ENCODE measurements at places on chromosomes 3 and 15.

DNA sequence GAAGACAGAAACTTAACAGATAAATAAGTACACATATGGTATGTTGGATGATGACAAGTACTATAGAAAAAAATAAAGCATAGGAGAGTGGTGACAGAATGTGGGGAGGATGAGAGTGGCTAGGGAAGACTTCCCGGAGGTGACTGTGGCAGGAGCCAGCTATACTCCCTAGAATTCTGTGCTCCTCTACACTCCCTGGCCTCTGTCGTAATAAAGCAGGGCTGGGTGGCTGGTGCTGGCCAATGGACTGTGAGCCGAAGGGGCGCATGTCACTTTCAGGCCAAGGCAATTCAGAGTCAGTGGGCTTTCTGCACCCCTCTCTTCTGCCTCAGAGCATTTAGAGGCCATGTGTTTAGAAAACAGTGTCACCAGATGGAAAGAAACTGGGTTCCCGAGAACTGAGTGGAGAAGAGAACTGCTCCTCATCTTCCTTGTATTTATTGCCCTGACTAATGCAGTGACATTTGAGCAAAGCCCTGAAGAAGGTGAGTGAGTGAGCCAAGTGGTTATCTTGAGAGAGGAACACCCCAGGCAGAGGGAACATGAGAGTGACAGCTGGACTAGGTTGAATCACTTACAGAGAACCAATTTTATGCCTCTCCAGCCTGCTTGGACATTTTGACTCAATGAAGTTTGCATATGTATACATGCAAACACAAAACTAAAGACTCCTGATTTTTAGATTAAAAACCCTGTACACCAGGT, 5.2 kb upstream of the VPS8 start:
- DNase-seq, result no peak

DNA sequence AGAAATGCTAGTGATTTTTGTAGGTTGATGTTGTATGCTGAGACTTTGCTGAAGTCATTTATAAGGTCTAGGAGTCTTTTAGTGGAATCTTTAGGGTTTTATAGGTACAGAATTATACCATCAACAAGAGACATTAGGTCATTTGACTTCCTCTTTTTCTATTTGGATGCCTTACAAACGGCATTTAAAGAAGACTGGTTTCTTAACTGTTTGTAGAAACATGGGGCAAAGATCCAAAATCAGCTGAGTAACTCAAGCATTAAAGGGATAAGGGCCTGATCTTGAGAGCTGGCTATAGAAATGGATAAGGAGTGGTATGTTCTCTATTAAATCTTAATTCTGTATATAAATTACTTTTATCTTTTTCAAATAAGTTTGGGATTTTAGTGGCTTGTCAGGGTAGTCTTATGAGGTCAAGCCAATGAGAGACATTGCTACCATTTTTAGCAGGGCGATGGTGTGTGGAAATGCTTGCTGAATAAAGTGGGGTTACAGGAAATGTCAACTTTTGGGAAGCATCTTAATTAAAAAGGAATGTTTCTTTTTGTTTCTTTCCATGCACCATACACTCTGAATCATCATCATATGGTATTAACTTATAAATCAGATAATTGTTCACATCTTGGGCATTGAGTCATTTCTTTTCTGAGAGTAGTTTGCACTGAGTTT, 197.7 kb upstream of the GBE1 start:
- peak; percentile 73 for DNase-seq

- no peak for DNase-seq
Observed at GRCh38 chr3:127001486-127002194, 18.7 kb downstream of the PLXNA1 start.

GRCh38 chr3:5275529-5275928, 88.0 kb downstream of the EDEM1 start:
- DNase-seq, result peak; percentile 28

- DNase-seq, result no peak
Observed at GRCh38 chr15:40695469-40695890, 506 bp downstream of the RAD51 start.

GRCh38 chr3:154540950-154541604, 111.1 kb upstream of the GPR149 start:
- no peak for DNase-seq

DNA sequence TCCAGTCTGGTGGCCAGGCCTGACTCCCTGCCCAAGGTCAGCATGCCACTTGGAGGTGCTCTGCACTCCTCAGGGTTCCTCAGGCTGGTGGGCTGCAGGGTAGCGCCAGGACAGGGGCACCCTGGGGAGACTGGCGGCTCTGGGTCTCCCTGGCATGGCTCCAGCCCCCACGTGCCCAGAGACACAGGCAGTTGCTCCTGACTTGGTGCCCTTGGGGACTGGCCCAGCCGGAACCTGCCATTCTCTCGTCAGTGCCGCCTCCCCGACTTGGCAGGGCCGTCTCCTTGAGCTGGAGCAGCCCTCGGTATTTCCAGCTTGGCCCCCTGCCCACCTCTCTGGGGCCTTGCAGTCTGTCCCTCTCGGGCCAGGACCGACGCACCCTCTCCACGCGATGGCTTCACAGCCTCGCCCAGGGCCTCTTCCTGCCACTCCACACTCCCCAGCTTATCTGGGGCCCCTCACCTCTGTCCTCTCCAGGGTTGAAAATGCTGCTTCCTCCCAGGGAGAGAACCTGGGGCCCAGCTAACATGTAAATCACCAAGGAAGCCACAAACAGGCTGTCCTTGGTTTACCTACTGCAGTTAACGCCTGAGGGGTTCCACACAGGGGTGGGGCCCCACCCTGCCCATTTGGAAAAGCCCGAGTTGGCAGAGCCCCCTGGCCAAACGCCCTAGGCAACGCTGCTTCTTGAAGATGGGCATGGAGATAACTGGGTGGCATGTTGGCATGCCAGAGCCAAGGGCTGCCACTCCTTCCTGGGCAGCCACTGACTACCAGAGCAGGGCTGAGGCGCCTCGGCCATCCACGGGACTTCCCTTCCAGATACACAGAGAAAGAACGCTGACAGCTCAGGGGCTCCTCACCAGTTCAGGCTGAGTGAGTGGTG, 61.4 kb downstream of the SMAD6 start:
- DNase-seq, result no peak

DNA sequence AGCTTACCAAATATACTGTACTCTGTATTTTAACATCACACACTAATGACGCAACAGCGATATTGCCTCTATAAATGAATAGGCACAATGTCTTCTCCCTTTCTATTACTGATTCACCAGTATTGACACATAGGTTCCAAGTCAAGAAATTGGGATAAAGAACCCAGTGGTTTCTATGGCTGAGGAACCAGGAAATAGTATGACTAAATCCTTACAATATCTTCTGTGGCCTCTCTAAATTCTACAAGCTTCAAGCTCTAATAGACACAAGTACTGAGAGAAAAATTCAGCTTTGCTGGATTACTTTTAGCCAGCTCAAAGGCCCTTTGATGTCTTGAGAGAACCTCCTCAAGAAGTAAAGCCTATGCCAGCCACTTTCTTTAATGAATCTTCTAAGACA, 162.5 kb downstream of the DPH6 start:
- DNase-seq, result no peak

GRCh38 chr15:65695081-65695480, 73.3 kb downstream of the SLC24A1 start:
- DNase-seq, result no peak

DNA sequence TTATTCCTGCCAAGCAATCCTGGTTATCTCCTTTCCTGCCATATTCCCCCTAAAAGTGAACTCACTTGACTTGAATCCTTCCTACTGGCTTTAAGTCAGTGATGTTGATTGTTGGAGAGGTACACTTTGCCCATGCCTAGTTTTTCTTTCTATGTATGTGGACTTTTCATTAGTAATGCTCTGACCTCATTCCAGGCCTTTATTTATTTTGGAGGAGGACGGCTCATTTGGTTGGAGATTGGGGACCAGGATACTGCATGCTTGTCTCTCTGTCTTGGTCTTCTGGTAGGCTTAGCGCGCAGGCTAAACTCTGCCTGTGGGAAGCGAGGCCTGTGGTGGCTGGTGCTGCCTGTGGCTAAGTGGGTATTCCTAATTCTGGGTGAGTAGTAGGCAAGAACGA, 29.1 kb upstream of the MTMR10 start:
- DNase-seq, result no peak

- no peak for DNase-seq
Observed at GRCh38 chr15:74326746-74327145, 40.7 kb downstream of the CYP11A1 start.

DNA sequence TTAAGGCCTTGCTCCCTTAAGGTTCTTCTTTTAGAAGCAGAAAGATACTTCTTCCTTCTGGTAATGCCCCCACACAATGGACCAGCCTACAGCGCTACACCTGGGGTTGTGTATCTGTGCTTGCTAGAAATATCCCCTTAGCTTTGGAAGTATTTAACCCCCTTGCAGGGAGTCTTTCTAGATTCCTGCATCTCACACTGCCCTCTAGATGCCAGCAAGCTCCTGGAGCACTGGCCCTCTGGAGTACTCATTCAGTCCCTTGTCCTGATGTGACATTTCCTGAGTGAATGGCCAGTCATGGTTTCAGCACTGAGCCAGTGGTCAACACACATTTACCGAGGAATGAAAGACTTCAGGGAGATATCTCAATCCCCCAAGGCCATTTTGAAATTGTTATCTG, 30.4 kb upstream of the RBP2 start:
- no peak for DNase-seq

DNA sequence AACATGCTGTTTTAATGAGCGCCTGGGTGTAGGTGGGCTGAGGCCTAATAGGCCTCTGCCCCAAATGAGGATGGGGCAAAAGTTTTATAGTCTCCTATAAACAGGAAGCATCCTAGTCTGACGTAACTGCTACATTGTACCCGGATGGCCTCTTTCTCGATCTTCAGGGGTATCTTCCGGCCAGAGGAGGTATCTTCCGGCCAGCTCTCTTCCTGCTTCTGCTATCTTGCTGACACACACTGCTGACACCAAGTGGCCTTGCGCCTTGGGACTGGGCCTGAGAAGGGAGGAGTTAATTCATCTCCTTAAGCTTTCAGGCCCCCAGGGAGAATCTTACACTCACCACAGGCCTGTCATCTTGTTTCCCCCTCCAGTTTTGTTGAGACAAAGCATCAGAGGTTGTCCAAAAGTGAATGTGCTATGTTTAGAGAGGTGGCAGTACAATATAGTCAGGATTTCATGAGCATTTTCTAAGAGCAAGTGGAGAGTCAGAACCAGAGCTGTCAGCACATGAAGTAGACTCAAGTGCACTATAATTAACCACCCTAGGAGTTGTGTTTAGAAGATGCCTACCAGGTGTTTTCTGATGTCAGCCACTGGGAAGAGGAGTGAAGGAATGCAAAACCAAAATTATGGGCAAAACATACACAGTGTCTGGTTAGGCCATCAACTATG, 15.6 kb upstream of the IGSF10 start:
- no peak for DNase-seq

- DNase-seq, result no peak
Observed at GRCh38 chr3:25448750-25449692, 21.0 kb downstream of the RARB start.

GRCh38 chr3:197592361-197593045, 36.7 kb upstream of the BDH1 start:
- no peak for DNase-seq

DNA sequence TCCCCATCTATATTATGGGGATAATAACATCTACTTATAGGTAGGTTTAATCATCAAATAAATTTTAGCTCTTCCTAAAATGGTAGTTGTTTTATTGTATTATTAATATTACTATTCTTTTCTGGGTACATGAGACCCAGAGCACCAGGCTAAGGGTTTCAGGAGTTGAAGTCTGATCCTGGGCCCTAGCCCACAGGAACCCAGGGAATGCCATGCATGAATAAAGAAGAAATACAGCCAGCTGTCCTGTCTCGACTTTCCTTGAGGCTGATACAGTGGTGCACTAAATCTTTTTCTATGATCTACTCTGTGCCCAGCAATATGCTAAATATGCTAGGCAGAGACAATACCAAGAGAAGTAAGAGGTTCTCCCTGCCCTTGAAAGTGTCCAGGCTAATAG, 72.1 kb upstream of the ATP2C1 start:
- DNase-seq, result no peak

- peak; percentile 14 for DNase-seq
Observed at GRCh38 chr3:175199961-175200360, 340.8 kb downstream of the NAALADL2 start.

DNA sequence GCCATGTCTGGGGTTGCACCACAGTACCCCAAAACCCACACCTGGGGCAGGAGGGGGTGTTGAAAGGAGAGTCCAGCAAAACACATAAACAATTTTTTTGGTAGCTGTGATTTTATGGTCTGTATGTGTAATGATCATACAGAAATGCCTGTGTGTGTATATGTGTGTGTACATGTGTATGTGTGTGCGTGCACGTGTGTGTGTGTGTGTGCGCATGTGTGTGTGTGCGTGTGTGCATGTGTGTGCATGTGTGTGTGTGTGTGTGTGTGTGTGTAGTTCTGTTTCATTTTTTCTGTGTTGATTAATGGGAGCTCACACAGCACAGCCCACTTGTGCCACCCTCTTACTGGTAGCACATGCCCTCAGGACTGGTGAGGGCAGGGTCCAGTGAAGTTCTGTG, 96.3 kb upstream of the OXTR start:
- no peak for DNase-seq

GRCh38 chr3:25542492-25543039, 114.5 kb downstream of the RARB start:
- DNase-seq, result no peak

- DNase-seq, result no peak
Observed at GRCh38 chr3:127908202-127908601, 6.8 kb upstream of the KBTBD12 start.

Measured in AG09319 (cell line).